ENCODE measurements at places on chromosomes 7 and 10.

DNA sequence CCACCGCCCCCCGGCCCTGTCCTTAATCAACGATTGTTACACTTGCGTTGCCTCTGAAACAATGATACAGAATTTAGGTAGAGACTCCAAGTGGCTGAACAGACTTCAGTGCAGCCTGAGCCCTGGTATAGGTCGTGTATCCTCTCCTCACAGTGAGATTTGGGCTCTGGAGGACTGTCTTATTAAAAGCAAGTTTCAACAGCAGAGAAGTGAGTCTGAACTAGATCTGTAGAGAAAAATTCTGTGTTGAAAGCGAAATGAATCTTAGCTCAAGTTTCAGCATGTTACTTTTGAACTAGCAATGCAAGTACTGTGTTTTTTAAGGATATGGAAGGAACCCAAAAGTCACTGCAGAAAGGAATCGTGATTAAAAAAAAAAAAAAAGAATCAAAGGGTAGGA lies 103.1 kb downstream of the HOXA1 start:
- no peak for DNase-seq

- DNase-seq: peak; percentile 72
Measured at GRCh38 chr7:87876869-87877234, 559 bp downstream of the DBF4 start.

DNA sequence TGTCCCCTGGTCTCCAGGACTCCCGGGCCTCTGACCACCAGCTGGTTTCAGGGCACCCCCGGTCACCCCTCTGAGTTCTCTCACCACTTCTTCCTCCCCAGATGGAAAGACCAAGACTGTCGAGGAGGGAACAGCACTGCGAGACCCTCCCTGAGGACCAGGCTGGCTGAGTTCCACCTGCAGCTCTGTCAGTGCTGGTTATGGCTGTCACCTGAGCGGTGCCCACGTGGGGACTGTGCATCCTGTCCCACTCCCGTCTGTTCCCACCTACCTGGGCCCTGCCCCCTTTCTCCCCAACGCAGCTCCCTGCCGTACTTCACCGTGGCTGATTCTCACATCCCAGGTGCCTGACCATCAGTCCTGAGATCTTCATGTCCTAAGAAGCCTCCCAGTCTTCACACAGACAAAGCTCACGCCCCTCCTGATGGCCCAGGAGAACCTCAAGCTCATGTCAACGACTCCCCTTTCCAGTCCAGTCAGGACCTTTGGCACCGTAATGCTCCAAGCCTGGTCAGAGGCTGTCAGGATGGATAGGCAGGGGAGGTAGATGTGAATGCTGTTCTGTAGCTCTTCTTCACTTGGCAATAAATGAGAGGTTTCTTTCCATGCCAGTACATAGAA lies 159.7 kb downstream of the USP6NL start:
- DNase-seq: no peak

DNA sequence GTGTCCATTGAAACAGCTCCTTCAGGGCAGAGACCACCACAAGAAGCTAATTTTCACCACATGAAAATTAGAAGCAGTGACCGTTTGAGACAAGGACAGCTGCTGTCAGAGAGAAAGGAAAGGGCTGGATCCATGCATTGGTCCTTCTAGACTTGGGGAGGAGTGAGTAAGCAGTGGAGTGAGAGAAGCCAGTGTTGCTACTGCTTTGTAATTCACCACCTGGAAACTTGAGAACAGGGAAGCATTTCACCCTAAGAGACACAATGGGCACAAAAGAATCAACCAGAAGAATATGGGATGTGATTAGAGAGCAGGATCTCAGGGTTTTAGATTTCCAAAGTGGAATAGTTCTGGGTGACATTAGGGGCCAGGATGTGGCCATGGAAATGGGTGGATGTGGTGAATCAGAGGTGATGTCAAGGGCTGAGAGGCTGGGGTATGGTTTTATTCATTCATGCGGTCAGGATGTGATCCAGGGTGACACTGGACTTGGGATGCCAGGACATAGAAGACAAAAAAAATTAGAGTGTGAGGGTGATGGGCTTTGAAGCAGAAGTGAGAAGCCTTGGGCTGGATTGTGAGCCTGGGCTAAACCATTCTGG lies 61.6 kb downstream of the DENND11 start:
- DNase-seq: no peak
